NCI-H1930 (cell line): ENCODE measurements at places on chromosomes 11 and 22.

DNA sequence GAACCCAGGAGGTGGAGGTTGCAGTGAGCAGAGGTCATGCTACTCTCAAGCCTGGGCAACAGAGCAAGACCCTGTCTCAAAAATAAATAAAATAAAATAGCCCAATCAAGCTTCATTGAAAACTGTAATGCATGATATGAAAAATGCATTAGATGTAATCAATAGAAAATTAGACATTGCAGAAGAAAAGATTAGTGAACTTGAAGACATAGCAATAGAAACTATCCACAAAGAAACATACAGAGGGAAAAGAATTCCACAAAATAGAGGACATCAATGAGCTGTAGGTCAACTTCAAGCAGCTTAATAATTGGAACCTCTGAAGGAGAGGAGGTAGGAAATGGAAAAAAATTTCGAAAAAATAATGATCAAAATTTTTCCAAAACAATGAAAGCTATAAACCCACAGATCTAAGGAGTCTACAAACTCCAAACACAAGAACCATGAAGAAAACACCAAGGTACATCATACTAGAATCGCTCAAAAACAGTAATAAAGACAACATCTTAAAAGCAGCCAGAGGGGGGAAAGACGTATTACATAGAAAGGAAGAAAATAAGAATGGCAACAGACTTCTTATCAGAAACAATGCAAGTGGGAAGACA lies 104.2 kb downstream of the WNT7B start:
- no peak for DNase-seq

DNA sequence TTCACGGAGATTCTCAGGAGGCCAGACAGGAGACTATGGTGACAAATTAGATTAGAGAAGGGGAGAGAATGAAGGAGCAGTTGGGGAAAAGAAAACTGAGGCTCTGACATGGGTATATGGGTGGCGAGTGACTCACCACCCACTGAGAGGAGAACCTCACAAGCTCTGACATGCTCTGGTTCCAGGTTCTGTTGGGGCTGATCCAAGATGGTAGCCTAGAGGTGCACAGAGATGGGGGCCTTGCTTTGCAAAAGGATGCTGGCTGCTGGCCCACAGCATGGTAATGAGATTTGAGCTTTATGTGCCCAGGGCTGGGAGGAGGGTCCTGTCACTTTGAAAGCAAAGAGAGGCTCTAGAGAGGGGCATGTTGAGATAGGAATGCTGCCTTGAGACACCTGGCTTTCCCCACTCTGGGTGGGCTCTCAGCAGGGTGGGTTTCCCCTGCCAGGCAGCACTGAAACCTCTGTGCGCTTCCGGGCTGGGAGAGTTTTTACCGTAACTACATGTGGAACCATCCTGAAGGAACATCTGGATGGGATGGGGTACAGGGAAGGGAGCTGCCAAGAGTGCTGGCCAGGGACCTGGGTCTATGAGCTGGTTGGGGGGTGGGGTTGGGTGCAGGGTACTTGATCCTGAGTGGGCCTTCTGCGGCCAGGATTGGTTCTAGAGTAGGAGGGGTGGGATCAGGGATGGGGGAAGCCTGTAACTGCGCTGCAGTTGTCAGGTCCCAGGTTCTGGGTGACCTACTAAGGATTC lies 1.2 kb upstream of the GRK2 start:
- DNase-seq, result no peak

DNA sequence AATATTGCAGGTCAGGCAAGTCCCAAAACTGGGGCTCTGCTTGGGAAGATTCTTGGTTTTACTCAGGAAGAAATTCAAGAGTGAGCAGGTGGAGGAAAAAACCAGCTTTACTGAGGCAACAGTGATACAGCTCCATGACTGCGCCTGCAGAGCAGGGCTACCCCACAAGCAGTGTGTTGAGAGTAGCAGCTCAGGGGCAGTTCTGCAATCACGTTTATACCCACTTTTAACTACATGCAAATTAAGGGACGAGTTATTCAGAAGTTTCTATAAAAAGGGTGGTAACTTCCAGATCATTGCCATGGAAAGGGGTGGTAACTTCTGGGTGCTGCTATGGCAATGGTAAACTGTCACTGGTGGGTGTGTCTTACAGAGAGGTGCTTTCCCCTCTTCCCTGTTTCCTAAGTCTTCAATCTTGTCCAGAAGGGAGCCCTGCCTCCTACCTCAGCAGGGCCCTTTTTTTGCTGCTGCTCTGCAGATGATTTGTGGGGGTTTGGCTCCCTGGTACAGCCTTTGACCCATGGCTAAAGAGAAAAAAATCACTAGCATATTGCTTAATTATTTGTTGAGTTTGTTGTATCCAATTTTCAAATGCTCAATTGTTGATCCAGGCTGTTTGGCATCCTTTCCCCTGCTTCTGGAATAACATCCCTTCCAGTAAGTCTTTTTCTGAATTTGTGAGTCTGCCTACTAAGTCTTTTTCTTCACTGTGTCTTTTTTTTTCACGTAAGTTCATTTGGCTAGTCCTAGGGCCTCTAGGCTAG lies 30.0 kb upstream of the ME3 start:
- DNase-seq, result no peak

GRCh38 chr22:42519525-42520401 lies at the start of gene RRP7A:
RRP7A (minus strand) TSS chr22:42519796; CDS start chr22:42519786, 10 bp downstream.
- DNase-seq, result peak; percentile 45

- no peak for DNase-seq
These were observed 14.8 kb downstream of the BRD1 start for GRCh38 chr22:49812838-49813237.

DNA sequence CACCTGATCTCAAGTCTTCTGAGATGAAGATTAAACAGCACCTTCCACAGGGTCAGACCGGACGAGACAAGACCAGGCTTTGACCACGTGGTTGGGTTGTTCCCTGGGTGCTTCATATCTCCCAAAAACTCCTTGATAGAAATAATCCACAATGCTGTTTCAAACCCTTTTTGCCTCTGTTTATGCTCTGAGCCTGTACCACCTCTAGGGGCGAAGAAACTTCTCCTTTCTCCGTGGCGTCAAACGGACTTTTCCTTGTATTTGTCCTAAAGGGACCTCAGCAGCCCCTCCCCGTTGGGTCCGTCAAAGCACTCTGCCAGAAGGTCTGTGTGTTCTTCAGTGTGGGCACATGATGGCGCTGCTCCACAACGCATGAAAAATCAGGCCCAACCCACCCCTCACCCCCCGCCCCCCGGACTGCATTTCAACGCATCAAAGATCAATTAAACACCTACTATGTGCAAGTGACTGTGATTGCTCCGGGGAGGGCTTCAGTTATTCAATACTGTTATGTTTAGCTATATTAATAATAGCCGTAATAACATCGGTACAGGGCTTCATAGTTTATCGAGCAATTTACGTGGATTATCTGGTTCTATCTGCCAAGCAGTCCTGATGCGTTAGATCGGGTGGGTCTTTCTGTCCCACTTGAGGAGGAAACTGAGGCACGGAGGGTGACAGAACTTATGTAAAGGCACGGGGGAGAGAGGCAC lies 17.3 kb upstream of the EIF3D start:
- DNase-seq, result no peak

GRCh38 chr11:34633640-34633989 lies 12.7 kb downstream of the EHF start:
- no peak for DNase-seq

GRCh38 chr11:71222318-71223080 lies 29.9 kb downstream of the SHANK2 start:
- DNase-seq, result no peak

DNA sequence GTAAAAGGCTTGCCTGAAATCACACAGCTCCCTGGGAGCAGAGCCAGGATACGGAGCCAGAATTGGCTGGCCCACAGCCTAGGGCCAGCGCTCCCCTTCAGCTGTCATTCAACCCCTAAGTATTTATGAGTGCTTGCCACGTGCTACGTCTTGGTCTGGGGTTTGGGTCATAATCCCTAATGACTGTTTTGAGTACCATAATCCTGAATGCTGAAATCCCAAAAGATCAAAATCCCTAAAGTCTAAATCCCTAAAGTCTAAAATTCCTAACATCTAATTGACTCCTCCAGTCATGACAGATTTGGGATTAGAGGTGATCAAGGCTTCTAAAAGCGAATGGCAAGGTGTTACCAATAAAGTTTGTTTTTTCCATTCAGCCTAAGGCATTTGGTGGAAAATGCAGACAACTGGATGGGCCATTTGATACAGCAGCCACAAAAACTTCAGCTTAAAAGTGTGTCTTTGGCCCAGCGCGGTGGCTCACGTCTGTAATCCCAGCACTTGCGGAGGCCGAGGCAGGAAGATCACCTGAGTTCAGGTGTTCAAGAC lies 59.8 kb upstream of the PRR5 start:
- DNase-seq, result no peak

- DNase-seq, result no peak
These were observed 9.2 kb upstream of the MRGPRF start for GRCh38 chr11:69022260-69022659.

DNA sequence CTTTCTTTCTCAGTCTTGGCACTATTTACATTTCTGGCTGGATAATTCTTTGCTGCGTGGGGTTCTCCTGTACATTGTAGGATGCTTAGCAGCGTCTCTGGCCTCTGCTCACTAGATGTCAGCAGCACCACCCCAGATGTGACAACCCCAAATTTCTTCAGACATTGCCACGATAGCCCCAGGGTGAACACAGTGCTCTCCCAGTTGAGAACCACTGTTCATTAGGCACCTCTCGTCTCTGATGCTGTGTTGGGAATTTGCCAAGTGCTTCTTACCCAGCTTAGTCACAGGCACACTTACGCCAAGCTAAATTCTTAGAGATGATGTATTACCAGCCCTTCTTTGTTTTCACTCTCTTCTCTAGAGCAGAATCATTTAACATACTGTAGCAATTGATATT lies 9.4 kb downstream of the TRIM6 start:
- DNase-seq, result no peak

GRCh38 chr11:75244052-75244814 lies 3.7 kb downstream of the TPBGL start:
- no peak for DNase-seq

DNA sequence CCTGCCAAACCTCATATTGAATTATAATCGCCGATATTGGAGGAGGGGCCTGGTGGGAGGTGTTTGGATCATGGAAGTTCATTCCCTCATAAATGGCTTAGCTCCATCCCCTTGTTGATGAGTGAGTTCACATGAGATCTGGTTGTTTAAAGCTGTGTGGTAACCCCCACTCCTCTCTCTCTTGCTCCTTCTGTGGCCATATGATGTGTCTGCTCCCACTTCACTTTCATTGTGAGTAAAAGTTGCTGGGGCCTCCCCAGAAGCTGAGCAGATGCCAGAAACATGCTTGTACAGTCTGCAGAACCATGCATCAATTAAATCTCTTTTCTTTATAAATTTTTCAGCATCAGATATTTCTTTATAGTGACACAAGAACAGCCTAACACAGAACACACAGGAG lies 929.0 kb upstream of the FAT3 start:
- no peak for DNase-seq

GRCh38 chr11:111967649-111968048 lies 30.5 kb downstream of the DIXDC1 start:
- no peak for DNase-seq

DNA sequence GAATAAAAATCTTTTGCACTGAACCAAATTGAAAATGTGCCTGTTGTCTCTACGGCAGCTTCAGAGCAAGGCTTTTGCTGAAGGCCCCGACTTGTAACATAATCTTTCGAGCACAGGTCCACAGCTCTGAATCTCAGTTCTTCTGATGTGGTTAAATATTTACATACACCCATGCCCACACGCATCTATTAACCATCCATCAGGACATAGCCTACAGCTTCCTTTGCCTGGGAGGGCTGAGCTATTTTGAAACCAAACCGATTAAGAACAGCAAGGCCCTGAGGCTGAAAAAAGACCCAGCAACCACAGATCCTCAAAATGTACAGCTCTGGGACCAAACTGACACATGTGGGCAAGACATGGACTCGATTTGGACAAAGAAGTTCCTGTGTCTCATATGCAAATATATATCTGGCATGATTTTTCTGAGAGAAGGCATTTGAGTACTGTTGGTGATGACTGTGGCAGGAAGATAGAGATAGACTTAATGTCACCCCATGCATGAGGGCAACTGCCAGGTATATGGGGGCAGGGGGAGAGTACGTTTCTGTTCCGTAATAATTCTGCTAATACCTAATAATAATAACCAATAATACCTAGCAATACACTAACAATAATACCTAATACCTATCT lies 322.7 kb upstream of the PLET1 start:
- no peak for DNase-seq

DNA sequence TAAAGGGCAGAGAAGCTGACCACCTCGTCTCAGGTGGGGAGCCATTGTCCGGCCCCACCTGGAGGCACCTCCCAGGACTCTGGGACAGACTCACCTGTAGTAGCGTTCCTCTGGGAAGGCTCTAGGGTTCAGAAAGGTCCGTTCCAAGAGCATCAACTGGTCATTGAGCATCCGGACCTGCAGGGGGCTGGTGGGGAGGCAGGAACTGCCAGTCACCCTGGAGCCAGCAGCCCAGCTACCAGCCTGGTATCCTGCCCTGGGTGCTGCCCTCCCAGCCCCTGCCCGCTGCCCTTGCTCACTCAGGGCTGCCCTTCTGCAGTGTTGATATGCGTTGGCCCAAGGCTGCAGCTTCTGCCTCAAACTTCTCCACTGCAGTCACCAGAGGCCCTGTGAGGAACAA lies 4.7 kb downstream of the SAC3D1 start:
- no peak for DNase-seq

DNA sequence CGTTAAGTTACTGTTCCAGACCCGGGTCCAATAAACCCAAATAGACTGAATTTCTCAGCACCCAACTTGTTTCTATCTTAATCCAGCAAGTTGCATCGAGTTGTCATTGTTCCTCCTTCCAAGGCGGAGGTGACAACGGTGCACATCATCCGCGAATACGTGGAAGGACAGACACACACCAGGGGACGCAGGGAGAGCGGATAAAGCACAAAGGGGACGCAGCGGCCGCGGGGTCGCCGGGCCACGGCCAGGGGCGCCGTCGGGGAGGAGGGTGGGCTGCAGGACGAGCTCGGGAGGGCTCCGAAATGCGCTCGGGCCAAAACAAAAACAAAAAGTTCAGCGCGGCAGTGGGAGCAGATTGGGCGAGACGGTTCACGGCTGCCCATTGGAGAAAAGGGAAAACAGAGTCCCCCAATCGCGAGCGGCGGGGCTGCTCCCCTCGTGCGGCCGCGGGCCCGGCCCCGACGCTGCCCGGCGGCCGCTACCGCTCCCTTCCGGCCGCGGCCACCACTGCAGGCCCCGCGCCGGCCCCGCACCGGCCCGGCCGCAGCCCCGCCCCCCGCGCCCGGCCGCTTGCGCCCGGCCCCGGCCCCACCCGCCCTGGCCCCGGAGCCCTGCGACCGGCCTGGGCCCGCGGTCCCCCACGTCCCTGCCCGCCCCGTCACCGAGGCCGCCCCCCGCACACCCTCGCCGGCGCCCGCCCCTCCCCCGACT lies 518 bp downstream of the KMT5B start:
- peak; percentile 23 for DNase-seq

DNA sequence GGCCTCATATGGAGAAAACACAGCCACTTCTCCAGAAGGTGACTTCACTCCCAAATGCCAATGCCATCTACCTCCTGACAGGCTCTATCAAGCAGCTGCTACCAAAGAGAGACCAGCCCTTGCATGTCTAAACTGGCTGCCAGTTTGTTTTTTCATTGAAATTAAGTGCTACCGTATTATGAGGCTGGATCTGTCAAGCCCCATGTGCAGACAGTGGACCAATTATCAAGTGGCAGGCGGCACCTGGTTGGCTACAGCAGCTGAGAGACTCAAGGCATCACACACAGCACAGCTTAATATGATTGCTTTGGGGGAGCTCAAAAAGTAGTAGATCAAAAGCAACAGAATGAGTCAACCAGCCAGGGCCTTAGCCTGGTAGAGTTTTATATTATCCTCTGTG lies 1293.0 kb upstream of the TENM4 start:
- no peak for DNase-seq

GRCh38 chr11:7851391-7851790 lies 54.6 kb upstream of the OR5P2 start:
- no peak for DNase-seq
